Activated CD8-positive, alpha-beta memory T cell treated with anti-CD3 and anti-CD28 coated beads, Interleukin-2, amount 10 ng/mL, durations not matched to agents 7 days and 5 days (primary cell): ENCODE measurements at places on chromosomes 3 and 15. TPM values are rescaled to one million over a fixed set of nuclear protein-coding genes. Genes with fewer than 3 reads are reported as not detected.

Gene GP9
- not detected for total RNA-seq

Gene TMPRSS7
- total RNA-seq, result not detected

Gene LMAN1L
- not detected for total RNA-seq

Gene GNAT1
- total RNA-seq, result not detected

Gene EPHA6
- not detected for total RNA-seq

Gene ASB14
- not detected for total RNA-seq

Gene GATA2
- 0.28 TPM for total RNA-seq

Gene WDR93
- not detected for total RNA-seq

Gene CPN2
- total RNA-seq, result not detected

Gene PTPRG
- 0.21 TPM for total RNA-seq

Gene CAND2
- total RNA-seq, result 0.09 TPM

Gene PEX5L
- total RNA-seq, result 0.56 TPM

Gene TRAT1
- total RNA-seq, result 53.8 TPM

- DNase-seq, result no peak
Observed at GRCh38 chr15:65778269-65778668, 13.8 kb downstream of the DENND4A start.

DNA sequence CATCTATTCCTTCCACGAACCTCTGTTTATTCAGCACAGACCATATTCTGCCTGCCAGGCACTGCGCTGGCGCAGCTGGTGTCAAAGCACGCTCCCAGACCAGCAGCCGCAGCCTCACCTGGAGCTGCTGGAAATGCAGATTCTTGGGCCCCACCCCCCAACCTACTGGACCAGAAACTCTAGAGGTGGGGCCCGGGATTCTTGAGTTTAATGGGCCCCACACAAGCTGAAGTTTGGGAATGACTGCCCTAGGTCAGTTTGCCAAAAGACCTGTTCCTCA is 7.0 kb downstream of the CHST13 start:
- DNase-seq, result no peak

DNA sequence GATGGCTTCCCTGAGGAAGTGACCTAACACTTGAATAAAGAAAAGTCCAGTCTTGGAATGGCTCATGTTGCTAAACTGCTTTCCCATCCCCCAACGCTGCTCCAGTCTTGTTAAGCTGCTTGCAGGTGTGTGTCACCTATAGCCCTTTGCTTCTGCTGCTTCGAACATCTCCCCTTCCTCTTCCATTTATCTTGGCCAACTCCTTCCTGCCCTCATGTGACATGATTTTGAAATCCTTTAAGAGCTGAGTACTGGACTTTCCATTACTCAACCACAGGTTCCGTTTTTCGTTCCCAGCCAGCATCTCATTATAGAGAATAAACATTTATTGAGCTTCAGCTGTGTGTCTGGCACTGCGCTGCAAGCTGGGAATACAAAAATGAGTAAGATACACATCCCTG is 1.7 kb downstream of the ATG7 start:
- DNase-seq, result no peak

DNA sequence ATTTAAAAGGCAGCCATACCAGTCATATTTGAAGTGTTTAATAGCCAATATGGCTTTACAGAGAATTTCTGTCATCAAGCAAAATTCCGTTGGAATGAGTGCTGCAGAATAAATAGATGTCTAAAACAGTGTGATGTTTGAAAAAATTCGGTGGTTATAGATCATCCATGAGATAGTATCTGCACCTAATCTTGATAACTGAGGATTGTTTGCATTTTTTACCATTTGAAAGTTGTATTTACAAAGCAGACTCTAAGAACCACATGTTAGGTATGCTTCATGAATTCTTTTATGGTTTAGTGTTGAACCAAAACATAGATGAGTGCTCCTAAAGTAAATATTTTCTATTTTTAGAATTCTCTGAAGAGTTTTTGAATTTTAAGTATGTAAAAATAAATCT is 476.1 kb downstream of the NAALADL2 start:
- DNase-seq, result no peak

- DNase-seq, result no peak
Observed at GRCh38 chr15:74869372-74869725, 3.8 kb downstream of the SCAMP2 start.

GRCh38 chr15:52005748-52006701 is 13.0 kb upstream of the MAPK6 start:
- DNase-seq, result peak; percentile 66

DNA sequence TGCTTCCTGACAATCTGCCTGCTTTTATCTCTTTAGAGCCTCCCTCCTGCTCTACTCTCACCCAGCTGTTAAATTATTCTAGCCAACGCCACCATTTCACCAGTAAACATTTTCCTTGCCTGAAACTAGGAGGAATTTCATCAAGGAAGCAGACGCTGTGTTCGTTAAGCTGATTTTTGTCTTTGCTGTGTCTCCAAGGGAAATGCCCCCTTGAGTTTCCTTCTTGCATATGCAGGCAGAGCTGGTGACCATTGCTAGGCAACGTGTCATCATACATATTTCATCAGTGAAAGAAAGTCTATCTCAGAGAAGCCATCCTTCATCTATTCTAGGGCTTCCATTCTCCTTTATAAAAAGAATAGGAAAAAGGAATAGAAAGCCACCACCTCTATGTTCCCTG is 87.0 kb upstream of the ST8SIA2 start:
- DNase-seq, result no peak

- DNase-seq, result no peak
Observed at GRCh38 chr3:57689367-57690053, 3.4 kb downstream of the DENND6A start.

DNA sequence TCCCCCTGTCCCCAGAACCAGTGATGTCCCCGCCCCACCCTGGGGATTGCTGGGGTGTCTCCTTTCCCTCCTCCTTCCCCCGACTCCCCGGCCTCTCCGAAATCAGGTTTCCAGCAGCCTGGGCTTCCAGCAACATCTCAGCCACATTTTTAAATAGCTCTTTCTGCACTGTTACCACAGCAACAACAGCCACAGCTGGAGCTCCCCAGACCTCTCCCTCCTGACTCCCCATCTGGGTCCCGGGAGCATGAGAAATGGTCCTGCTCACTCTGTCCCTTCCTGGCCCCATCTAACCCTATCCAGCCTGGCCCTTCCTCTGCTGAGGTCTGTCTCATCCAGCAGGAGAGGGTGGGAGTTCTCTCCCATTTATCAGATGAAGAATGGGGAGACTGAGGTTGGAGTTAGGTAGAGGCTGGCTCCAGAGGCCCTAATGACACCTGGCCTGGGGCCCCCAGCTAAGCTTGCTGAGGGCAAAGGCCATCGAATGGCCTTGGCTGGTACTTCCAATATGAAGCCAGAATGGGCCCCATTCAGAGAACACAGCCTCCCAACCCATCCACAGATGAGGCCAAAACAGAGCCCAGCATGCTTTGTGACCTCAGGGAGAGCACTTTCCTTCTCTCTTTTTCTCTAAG is 1.5 kb downstream of the CAMK1 start:
- DNase-seq, result no peak

DNA sequence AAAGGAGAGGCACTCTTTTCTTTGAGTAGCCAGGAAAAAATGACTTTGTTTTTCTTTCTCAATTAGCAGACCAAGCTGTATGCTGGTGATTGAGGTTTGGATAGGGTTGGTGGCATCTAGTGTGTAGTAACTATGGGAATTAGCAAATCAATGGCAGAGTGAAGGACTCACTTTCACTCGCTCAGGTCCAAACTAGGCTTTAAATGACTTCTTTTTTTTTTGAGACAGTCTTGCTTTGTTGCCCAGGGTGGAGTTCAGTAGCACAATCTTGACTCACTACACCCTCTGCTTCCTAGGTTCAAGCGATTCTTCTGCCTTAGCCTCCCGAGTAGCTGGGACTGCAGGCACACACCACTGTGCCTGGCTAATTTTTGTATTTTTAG is 35.9 kb downstream of the PRKCI start:
- no peak for DNase-seq

DNA sequence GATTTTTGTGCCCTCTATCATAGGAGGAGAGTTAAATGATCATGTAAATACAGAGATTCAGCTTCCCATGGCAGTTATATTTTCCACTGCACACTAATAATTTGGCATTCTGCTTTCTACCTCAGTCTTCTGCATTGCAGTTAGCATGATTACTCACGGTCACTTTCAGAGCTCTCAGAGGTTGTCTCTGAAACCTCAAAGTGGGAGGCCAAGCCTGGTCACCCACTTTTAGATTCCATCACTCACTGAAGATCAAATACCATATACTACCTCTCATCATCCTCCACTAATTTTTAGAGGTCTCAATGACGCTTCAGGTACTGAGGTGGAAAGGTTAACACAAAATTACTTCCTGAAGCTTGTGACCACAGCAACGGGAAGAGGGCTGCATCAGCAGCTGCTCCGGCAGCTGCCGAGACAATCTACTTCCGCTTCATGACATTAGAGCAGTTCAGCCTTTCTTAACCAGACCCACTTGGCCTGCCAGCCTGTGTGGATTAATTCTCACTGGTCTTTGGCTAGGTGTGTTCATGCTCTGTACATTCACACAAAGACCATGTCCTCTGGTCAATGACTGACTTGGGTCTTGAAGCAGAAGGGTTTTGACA is 416.4 kb upstream of the PDZRN3 start:
- no peak for DNase-seq

DNA sequence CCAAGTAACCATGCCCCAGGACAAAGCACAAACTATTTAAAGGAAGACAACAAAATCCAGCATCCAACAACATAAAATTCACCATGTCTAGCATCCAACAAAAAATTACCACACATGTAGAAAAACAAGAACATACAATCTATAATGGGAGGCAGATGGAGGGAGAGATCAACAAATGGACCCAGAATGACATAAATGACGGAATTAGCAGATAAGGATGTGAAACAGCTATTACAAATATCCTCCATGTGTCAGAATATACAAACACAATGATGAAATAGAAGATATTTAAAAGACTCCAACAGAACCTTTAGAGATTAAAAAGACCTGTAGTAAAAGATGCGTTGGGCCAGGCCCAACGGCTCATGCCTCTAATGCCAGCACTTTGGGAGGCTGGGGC is 10.8 kb downstream of the LYSMD4 start:
- DNase-seq, result no peak

- peak; percentile 42 for DNase-seq
Observed at GRCh38 chr3:99970198-99970597, 144.1 kb downstream of the FILIP1L start.

DNA sequence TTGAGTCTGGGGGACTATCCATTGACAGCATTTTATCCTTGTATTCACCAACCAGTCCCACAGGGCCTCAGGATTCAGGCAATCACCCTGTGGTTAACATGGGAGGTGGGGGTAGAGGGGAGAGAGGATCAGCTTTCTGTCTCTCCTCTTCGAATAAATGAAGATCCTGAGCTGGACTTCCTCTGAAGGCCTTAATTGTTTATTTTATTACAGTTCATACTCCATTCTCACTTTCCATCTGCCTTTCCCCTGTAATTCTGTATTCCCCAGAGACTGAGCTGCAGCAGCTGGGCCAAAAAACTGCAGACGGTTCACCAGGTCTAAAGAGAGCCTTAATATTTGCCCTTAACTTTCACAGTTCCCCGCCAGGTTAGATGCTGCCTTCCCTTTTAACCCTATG is 11.9 kb downstream of the TAGLN3 start:
- no peak for DNase-seq
